ENCODE measurements at places on chromosomes 1 and 21.

- DNase-seq = no peak
Measured at GRCh38 chr1:184405094-184405800, 18.4 kb downstream of the C1orf21 start.

GRCh38 chr1:3548156-3548893 lies 63.0 kb downstream of the MEGF6 start:
- DNase-seq = no peak

GRCh38 chr21:14541841-14542490 lies 4.1 kb downstream of the SAMSN1 start:
- no peak for DNase-seq

- no peak for DNase-seq
Measured at GRCh38 chr1:12654004-12654567, 10.2 kb downstream of the AADACL4 start.

DNA sequence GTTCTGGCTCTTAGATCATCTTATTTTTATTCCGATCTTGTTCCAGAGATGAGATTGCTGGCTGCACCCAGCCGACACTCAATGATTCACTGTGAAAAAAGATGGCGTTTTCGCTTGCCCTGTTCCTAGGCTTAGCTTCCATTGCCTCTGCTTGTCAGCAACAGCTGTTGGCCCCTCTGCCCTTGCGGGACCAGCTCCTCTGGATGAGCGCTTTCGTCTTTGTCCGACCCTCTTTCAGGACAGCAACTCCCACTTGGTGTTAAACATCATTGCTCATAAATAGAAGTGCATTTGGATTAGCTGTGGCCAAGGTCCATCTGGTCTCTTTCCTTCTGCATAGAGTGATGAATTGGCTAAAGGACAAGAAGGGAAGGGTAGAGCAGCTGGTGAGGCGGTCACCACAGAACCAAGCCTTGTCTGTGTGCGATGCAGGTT lies 43.5 kb upstream of the SCCPDH start:
- no peak for DNase-seq

- DNase-seq = no peak
Measured at GRCh38 chr1:73611681-73612080, 586.3 kb downstream of the LRRIQ3 start.

- DNase-seq = peak; percentile 15
Measured at GRCh38 chr1:74504125-74504932, 8.1 kb downstream of the LRRC53 start.

- DNase-seq = no peak
Measured at GRCh38 chr1:34833711-34834110, 25.8 kb downstream of the SMIM12 start.

GRCh38 chr1:221816899-221817298 lies 75.0 kb upstream of the DUSP10 start:
- DNase-seq = no peak

GRCh38 chr1:224448453-224449017 lies 13.9 kb upstream of the WDR26 start:
- no peak for DNase-seq

GRCh38 chr1:172401477-172401876 lies 19.0 kb upstream of the C1orf105 start:
- DNase-seq = no peak

DNA sequence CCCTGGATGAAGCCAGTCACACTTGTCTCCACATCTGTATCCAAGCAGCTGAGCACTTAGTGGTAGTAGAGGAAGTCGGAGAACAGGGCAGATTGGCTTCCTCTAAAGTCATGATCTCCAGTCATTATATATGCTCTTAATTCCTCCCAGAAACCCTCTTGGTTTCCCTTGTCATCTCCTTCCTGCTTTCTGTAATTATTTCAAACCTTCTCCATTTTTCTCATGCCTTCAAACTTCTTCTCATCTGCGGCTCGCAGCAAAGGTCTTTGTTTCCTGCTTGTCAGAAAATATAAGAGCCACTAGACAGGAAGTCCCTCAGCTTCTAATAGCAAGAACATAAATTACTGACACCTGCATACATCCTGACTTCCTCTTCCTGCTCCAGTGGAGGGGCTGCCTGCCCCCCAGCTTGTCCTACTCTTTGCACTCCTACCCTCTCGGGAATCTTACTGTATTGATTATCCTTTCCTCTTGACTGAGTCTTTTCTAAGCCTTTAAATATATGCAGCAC lies 124.6 kb upstream of the NGF start:
- DNase-seq = no peak

DNA sequence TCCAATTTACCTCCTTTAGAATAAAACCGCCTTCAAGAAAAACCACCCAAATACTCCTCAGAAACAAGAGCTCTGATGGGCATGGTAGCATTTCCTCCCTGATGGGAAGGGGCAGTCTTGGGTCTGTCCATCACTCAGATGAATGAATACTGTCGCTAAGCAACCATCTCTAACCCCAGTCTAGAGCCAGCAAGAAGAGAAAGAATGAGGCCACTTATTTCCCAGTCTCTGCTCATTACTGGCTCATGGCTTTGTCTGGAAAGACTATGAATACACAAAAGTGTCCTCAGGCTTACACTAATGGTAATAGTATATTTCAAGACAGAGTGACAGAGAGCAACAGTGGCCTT lies 51.0 kb upstream of the F3 start:
- DNase-seq = no peak
